Spleen (tissue), 13 donors: ENCODE measurements at places on chromosomes 1 and 21.
A peak's percentile ranks its signal among the peaks of the same experiment; 100 is the strongest.

- no peak for DNase-seq
Observed at GRCh38 chr1:90045853-90046563, 51.1 kb downstream of the ZNF326 start.

DNA sequence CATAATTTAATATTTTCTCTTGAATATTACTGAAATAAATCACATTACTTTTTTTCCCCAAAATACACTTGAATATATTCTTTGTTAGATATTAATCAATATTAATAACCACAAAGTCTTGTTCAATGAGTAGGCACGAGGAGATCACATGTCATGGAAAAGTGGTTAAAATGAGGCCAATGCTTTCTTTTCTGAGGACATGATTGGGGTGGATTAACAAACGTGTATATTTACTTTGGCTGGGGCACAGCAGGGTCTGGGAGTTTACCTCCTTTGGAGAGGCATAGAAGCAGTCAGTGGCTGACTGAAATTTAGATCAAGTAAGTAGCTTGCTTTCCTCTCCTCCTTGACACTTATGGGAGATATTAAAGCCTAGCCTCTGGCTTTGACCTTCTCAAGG, 664.3 kb upstream of the B3GALT2 start:
- DNase-seq = no peak

DNA sequence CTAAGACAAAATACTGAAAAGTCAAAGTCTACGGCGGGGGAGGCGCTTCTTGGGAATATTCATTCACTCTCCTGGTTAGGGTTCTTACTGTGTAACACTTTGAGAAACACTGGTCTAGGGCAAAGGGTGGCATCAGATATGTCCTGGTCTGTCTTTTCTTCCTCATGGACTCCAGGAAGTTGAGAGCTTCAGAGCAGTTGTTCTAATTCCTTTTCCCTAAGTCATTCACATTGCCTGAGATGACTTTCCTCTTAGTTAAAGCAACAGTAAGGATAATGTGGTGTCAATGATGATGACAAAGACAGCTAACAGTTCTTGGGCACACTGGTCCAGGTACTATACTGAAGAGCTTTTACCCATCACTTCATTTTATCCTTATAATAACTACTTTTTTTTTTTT, 27.0 kb downstream of the FGGY start:
- no peak for DNase-seq

- peak; percentile 89 for DNase-seq
Observed at GRCh38 chr1:155008015-155008941, 5.7 kb downstream of the ZBTB7B start.

DNA sequence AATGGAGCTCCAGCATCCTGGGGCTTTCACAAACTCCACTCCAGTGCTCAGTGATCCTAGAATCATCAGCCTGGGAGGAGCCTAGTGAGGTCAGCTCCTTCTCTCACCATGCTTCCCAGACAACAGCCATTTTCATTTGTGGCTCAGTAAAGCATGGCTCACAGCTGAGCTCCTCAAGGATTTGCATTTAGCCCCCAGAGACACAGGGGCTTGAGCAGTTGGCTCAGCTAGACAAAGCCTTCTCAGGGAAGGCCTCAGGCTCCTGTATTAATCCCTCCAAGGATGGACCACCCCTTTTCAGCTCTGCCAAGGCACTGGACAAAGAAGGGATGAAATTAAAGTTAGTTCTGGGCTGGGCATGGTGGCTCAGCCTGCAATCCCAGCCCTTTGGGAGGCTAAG, 39.5 kb downstream of the ERI3 start:
- DNase-seq = no peak

GRCh38 chr21:36149788-36150711, 6.6 kb upstream of the DOP1B start:
- no peak for DNase-seq

- DNase-seq = no peak
Observed at GRCh38 chr1:214384373-214385079, 103.6 kb downstream of the SMYD2 start.

DNA sequence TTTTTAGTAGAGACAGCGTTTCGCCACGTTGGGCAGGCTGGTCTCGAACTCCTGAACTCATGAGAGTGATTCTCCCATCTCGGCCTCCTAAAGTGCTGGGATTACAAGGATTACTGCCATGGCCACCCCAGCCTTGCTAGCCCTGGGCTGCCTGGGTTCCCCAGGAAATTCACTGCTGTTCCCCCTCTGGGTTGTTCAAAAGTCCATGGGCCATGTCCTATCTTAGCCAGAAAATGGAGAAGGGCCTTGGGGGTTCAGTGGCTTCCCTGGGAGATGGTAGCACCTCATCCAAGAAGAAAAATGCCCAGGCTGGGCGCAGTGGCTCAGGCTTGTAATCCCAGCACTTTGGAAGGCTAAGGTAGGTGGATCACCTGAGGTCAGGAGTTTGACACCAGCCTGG, 20.9 kb downstream of the SLC26A9 start:
- peak; percentile 32 for DNase-seq

GRCh38 chr1:85617633-85618100, 37.1 kb downstream of the CCN1 start:
- no peak for DNase-seq

GRCh38 chr1:227948493-227949260, 945 bp upstream of the WNT9A start:
- peak; percentile 73 for DNase-seq

GRCh38 chr1:5959667-5960230, 32.5 kb downstream of the NPHP4 start:
- no peak for DNase-seq

GRCh38 chr21:33101300-33101911, 31.5 kb downstream of the OLIG1 start:
- DNase-seq = no peak

- DNase-seq = no peak
Observed at GRCh38 chr1:73176902-73177301, 894.6 kb upstream of the NEGR1 start.

- DNase-seq = no peak
Observed at GRCh38 chr1:240310226-240310925, 218.7 kb downstream of the FMN2 start.

DNA sequence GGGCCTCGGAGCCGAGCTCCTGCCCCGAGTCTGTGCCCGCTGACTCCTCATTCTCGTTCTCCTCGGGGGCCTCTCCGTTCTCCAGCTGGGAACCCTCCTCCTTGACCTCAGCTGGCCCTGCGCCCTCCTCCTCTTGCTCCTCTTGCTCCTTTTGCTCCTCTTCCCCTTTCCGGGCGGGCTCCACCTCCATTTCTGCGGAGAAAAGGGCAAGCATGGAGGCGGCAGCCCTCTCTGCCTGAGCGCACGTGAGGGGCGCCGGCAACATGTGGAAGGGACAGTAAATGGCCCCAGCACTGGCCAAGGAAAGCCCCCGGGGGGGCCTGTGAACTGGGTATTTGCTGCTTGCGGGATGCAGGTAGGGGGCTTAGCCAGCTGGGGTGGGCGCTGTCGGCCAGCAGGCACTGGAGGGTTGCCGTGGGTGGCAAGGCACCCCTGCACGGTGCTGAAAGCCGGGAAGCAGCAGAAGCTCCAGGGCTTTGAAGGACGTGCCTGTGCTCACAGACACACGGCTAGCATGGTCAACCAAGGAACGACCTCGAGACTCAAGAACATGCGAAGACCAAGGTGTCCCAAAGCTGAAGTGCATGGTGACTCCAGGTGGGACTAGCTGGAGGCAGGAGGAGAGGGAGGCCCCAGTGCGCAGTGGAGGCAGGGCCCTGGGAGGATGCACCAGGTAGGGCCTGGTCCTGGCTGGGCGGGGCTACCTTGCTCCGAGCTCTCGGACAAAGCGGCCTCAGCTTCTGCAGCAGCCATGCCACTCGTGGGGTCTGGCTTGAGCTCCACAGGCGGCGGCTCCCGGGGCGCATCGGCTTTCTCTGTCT, 30.7 kb downstream of the ZBTB17 start:
- DNase-seq = no peak

DNA sequence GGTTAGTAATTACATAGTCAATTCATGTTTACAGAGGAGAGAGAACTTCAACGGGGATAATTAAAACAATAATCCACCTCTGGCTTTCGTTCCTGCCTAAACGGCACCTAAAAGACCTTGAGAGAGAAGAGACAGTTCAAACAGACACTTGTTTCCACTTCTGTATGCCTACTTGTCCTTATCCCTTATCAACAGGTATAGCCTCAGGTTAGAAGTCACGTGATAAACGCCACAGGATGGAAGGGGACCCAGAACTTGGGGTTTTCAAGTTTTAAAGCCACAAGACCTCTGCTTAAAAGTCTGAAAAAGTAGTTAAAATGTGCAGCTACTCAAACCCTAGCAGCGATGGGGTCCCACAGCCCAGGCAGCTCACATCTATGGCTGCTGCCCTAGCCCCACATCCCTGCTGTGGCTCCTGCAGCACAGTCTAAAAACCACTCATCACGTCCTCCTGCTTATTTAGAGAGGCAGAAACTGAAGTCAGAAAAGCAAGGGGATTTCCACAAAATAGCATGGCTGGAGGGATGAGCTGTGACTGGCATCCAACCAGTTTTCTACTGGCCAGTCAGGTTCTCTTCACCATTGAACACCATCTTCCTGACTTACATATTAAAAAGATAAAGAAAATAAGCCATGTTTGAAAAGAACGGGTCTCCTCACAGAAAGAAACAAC, 51.2 kb upstream of the SEC16B start:
- no peak for DNase-seq

GRCh38 chr1:195113471-195113870, 1494.8 kb downstream of the KCNT2 start:
- no peak for DNase-seq

GRCh38 chr1:228377664-228378089, 29.0 kb downstream of the TRIM11 start:
- DNase-seq = no peak

DNA sequence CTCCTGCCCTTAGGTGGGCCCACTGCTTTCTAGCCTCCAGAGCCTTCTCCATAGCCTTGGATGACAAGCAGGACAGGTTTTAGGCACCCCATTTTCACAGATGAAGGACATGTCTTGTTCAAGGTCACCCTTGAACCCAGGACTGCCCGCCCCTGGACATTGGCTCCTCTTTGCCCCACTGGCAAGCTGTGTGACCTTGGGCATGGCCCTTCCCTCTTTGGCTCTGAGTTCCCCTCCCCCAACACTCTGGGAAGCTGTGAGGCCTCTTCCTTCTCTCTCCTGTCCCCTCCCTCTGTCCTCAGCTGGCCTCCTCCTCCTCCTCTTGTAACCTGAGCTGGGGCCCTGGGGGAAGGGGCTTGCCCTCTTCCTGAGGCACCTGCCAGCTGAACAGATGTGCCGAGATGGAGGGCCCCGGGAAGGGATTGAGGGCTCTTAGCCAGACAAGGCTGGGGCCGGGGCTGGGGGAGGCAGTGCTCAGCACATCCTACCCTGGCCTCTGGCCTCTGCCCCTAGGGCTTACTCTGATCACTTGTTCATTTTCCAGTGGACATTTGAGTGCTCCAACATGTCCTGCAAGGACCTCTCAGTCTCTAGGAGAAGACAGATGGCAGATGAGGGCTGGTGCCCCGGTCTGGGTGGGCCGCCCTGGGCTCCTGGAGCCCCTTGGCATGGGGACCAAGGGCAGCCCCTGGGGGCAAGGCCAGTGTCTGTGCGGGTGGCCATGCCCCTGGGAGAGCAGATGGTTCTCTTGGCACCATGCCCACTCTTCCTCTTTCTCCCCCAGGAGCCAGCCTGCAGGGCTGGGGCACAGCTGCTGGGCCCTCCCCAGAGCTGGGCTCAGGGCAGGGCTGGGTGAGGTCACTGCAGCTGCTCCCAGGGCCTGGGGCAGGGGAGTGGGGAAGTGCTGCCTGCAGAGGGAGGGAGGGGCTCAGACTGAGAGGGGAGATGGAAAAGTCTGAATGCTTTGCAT, 10.7 kb downstream of the FOXO6 start:
- DNase-seq = no peak

- peak; percentile 82 for DNase-seq
Observed at GRCh38 chr1:54944610-54945392, 35.6 kb upstream of the TMEM61 start.

DNA sequence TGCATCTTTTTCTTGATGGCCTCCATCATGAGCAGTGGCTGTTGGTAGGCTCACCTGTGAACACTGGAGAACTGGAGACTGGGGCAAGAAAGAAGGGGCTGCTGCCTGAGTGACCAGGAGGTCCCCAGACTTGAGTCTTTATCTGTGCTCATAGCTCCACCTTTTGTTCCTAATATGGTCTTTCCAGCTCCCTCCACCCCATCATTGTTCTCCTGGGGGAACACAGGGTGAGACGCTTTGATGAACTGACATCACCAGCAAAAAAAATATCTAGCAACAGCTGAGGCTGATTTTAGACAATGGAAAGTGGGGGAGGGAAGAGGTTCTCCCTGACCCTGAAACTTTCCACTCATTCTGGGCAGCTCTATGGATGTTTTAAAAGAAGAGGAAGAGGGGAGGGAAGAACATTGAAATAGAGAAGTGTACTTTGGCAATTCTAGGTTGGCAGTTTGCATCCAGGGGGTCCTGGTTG, at the start of gene TPM3:
TPM3 (minus strand) TSS at position 111 of the 472 bp plus-strand sequence; CDS start at position 29, 82 bp downstream.
- DNase-seq = no peak

GRCh38 chr1:63498106-63498505, 24.9 kb downstream of the ITGB3BP start:
- DNase-seq = no peak

DNA sequence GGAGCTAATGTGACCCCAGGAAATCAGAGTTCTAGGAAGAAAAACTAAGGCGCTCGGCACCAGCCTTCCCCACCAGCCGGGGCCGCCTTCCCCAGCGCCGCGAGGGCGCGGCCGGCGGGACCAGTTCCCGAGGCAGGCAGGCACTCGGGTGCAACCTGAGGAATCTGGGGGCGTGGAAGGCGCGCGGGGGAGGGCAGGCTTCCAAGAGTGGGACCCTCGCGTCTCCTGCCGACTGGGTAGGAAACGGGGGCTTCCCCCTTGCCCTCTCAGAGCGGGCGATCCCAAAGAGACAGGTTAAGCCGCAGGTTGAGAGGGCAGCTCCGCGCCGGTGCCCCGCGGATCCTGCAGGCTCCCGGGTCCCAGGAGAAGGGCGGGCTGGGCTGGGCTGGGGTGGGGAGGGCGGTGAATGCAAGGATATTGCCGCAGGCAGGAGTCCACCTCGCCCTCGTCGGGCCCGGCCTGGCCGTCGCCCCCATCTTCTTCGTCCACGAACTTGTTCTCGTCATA, 431 bp downstream of the ARPC5 start:
- DNase-seq = peak; percentile 91

DNA sequence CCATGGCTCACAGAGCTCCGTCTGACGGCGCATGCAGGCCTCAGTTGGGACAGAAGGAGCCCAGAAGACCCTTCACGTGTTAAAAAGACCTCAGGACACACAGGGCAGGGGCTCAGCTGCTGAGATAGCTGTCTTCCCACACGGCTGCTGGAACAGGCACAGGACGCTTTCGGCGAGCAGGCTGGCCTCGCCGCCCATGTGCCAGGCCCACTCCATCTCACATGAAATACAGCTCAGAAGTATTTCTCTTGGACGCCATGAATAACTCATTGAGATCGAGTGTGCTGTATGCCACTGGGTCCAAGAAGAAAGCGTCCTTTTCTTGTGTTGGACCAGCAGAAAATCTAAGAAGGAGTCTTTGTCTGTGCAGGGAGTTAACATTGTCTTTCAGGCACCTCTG, 69.6 kb downstream of the SIM2 start:
- DNase-seq = no peak

GRCh38 chr1:210625715-210626114, 297.0 kb downstream of the HHAT start:
- no peak for DNase-seq

- peak; percentile 93 for DNase-seq
Observed at GRCh38 chr1:19468397-19468956, 16.9 kb downstream of the CAPZB start.
